ENCODE measurements at places on chromosomes 4 and X.

DNA sequence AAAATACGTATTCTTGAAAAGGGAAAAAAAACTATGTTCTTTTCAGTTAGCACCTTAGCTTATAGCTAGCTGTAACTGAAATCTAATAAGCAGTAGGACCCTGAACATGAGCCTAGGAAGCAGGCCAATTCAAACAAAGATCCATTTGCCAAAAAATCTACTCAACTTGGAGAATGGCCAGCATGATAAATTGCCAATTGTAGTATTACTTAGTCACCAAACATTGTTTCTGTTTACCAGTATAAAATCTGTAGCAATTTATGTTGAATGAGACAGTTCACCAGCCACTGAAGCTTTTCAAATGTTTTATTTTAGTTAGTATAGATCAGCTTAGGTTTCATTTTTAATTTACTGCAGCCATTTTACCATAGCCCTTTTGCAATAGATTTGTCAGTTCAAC is 323.6 kb upstream of the DIPK2B start:
- no peak for DNase-seq

DNA sequence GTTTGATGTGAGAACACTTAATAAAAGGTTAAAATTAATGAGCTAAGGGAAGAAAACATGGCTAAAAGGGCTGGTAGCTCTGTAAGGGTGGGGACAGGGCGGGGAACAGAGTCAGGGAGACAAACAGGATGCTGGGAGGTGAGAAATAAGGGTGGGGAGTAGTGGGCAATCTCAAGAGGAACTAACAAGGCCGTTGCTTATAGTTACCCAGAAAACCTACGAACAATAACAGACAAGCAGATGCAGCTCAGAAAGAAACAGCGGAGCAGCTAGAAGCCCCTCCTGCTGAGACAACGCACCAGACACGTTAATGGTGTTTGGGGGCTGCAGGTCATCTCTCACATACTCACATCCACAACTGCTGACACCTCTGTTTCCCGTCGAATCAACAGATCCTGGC is 9.7 kb upstream of the KLF3 start:
- DNase-seq, result no peak

GRCh38 chr4:138428611-138429010 is 186.5 kb upstream of the SLC7A11 start:
- DNase-seq, result no peak

- DNase-seq, result no peak
Measured at GRCh38 chr4:43822621-43823020, 626.0 kb downstream of the KCTD8 start.

DNA sequence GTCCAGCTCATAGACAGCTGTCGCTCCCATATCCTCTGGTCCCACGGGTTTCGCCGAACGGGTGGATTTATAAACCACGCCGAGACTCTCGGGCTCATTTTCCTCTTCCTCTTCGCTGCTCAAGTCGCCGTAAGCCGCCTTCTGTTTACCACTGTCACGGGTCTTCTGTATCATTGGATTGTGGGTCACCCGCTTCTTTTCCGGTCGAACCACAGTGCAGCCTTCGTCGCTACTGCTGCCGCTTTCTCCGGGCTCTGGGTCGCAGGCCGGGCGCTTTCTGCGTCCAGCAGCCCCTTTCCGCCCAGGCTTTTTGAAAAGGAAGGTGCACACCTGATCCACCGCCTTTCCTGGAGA is 311 bp downstream of the RNF113A start:
- DNase-seq, result no peak

DNA sequence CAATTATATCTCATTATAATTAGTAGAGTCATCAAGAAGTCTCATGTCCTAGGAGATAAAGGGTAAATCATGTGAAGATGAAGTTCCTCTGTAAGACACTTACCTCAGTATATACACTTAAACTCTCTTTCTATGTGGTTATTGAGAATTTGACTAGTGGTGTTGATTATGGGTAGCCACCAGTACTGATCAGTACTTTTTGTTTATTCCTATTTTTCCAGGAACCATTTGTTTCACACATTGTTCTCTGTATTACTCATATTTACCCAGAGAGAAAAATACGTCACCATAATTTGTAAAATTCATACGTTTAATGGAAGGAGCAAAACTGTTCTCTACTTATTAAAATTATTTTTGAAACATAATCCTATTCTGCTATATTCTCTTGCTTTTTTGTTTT is 55.8 kb upstream of the PRDM8 start:
- DNase-seq, result no peak

DNA sequence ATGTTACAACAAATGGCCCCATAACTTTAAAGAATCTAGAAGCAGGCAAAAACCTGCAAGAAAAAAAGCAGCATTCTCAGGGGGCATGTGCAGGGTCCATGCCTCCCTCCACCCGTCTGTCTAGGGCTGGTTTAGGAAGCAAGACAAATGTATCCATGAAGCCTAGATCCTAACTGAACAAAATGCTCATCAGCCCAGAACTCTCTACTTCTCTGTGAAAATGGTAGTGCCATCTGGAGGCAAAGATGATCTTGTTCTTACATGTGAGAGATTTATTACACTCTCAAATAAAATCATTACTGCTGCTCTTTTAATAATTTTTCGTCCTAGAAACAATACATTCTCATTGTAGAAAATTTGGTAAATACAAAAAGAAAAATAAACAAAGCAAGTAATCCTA is 26.7 kb downstream of the NR3C2 start:
- DNase-seq, result no peak
